ENCODE measurements at places on chromosomes 16 and 17.
A peak's percentile ranks its signal among the peaks of the same experiment; 100 is the strongest.

- DNase-seq: peak; percentile 36
Observed at GRCh38 chr17:40499551-40500189, 1.8 kb downstream of the TNS4 start.

- DNase-seq: no peak
Observed at GRCh38 chr17:43864161-43864984, 17.4 kb downstream of the CD300LG start.

DNA sequence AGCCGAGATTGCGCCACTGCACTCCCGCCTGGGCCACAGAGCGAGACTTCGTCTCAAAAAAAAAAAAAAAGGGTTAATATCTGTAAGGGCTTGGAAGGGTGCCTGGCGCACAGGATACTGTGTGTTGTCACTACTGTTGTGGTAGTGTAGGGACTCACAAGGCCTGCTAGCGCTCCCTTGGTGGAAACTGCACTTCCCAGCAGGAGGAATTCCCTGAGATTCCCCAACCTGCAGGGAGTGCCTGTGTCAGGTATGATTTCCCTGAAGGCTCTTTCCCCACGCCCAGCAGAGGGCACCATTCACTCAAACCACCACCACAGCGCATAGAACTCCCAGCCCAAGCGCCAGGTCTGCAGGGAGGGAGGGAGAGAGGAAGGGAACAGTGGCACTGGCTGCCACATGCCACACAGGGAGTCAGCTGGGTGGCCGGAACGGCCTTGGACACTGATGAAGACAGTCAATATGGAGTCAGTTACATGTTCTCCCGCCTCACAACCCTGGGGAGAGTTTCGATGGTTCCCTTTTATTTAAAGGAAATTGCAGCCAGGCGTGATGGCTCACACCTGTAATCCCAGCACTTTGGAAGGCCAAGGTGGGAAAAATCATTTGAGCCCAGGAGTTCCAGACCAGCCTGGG is 32.7 kb upstream of the CDH1 start:
- DNase-seq: peak; percentile 21

- DNase-seq: no peak
Observed at GRCh38 chr17:30557916-30558685, 80.9 kb downstream of the GOSR1 start.

GRCh38 chr16:19361587-19361986 is 56.1 kb upstream of the TMC5 start:
- no peak for DNase-seq

Data from NCI-H2227 treated with DMSO at 0.1 percent for 48 hours (cell line).